Activated T-cell treated with anti-CD3 and anti-CD28 coated beads, Interleukin-2, amount 50 U/mL, for 24 hours (primary cell): ENCODE measurements at places on chromosomes 12 and 14.

GRCh38 chr12:85949253-85949652, 75.2 kb downstream of the NTS start:
- DNase-seq = no peak

DNA sequence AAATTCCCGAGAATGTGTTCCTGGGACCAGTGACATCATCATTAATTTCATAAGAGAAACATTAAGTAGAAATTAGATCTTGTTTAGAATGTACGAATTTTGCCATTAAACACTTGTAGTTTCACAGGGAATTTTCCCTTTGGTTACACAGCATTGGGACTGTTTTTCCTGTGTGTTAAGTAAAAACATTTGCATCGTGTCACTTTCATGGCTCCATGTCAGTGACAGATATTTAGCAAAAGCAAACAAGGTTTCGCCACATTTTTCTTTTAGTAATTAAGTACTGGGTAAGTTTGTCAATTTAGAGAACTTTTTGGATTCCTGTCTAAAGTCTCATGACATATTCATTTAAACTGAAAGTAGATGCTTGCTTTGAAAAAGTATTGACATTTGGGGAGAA, 45.5 kb upstream of the OVCH1 start:
- DNase-seq = no peak

DNA sequence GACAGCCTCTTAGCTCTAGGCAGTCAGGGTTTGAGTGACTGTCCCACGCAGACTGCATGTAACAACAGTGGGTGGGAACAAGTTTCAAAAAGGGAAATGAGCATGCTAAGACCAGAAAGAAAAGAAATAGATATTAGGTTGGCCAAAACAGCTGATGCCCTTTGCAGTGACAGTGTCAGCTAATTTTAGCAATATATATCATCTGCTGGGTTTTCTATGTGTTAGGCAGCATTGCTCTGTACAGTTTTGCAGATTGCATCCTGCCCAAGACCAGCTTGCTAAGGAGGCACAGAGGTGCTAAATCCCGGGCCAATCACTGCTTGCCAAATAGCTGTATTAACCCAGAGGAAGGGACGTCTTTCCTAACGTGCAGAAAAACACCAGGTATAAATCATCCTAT, 541.9 kb upstream of the TBX3 start:
- DNase-seq = no peak

GRCh38 chr14:30260833-30261607, 297.9 kb upstream of the G2E3 start:
- DNase-seq = no peak

DNA sequence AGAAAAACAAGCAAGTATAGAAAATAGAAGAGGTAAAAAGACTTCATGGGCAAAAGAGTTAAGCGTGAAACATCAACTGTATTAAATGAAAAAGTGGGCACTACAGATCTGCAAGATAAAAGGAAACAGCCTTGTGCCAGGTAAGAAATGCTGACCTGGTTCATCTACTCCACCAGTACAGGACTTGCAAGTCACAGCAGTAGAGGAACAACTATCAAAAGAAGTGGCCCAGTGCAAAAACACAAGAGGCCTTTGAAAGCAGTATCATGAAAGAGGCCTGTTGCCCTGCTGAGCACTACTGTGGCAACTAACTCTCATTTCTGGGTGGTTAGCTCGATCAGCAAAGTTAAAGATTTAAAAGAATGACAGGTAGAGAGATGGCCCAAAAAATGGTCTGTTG, 10.5 kb downstream of the DHRS7 start:
- DNase-seq = no peak
